ENCODE measurements at places on chromosomes 16 and 17.

- no peak for DNase-seq
These were observed 24.6 kb upstream of the SPNS2 start for GRCh38 chr17:4474093-4474492.

DNA sequence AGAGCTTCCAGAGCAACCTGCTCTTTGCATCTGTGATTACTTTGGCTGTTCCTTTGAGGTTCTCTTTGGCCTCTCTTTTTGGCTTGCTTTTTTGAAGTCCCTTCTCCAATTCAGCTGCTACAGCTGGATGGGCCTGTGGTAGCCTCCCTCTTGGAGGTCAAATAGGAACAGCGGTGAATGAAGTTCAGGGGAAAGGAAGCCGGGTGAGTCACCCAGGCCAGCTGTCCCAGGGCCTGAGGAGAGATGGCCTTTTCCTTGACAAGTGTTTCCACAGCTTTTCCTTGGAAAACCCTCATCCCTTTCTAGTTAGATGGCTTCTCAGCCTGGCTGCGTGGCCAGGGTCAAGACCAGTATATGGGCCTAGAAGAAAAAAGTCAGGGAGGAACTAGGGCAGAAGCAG lies 103.1 kb downstream of the STX8 start:
- DNase-seq = no peak

- DNase-seq = peak; percentile 14
These were observed at the start of gene DOC2A for GRCh38 chr16:30010844-30011713. Gene DOC2A (minus strand): TSS chr16:30011027. CDS start chr16:30010222, 805 bp downstream.

DNA sequence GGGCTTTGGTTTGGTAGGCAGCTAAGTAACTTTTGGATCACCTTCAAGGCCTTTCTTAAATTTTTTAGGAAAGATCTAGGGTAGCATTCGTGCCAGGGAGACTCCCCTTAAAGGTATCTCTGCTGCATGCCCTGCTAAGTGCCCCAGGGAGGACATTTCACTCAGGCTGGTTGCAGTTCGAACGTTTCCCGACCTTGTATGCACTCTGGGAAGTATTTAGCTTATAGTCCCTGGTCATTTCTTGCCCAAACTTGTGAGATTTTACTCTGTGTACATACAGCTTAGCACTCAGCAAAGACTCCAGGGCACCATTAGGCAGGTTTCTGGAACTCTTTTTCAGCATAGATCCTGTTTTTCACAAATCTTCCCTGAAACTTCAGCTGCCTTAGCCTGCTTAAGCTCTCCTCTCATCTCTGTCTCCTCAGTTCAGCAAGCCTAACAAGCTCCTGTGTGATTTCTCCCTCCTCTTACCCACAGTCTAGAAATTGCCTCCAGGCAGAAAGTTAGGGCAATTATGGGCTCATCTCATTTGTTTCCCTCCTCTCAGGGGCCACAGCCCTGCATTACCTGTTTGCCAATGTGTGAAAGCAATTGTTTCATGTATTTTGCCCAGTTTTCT lies 84.6 kb downstream of the MRTFB start:
- no peak for DNase-seq

- DNase-seq = no peak
These were observed 110.4 kb upstream of the PMFBP1 start for GRCh38 chr16:72282362-72282761.

DNA sequence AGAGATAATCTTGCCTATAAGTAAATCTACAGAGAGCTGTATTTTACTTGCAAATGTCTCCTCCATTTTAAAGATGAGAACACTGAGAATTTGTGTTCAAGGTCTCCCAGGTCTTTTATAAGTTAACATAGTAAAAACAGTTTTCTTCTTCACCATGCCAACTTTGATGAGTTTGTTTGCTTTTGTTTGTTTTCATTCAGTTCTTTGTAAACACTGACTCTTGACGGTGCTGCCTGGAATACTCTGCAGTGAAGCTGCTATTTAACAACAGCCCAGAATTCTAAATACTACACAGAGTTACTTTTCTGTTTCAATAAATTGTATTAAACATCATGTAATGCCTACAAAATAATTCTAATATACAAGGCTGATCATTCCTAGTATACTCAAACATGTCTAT lies 41.4 kb upstream of the PITPNM3 start:
- DNase-seq = no peak

DNA sequence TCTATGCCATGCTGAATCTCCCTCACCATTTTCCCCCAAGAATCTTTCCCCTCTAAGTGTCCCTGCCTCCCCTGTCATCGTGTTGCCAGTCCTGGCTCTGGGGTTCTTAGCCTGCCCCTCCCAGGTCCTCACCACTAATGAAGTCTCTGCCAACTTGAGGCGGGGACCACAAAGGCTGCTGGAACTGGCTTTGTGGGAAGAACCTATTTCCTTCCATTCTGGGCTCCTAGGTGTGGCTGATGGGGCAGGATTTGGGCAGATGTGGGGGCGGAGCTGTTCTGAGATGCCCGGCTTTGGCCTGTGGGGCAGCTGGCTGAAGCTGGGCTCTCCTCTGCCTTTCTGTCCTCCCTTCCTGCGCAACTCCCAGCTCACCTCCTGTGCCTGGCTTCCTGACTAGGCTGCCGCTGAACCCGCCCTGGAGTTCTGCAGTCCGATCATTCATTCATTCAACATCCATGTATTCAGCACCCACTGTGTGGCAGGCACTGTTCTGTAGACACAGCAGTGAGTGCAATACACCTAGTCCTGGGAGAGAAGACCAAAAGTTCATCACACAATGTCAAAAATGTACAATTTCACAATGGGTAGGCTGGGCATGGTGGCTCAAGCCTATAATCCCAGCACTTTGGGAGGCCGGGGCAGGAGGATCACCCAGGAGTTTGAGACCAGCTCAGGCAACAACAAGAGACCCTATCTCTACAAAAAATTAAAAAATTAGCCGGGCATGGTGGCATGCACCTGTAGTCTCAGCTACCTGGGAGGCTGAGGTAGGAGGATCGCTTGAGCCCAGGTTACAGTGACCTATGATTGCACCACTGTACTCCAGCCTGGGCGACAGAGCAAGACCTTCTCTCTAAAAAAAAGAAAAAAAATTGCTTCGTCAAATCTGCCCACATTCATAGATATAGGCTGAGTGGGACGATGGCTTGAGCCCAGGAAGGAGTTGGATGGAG lies 1.9 kb upstream of the SNN start:
- DNase-seq = no peak

DNA sequence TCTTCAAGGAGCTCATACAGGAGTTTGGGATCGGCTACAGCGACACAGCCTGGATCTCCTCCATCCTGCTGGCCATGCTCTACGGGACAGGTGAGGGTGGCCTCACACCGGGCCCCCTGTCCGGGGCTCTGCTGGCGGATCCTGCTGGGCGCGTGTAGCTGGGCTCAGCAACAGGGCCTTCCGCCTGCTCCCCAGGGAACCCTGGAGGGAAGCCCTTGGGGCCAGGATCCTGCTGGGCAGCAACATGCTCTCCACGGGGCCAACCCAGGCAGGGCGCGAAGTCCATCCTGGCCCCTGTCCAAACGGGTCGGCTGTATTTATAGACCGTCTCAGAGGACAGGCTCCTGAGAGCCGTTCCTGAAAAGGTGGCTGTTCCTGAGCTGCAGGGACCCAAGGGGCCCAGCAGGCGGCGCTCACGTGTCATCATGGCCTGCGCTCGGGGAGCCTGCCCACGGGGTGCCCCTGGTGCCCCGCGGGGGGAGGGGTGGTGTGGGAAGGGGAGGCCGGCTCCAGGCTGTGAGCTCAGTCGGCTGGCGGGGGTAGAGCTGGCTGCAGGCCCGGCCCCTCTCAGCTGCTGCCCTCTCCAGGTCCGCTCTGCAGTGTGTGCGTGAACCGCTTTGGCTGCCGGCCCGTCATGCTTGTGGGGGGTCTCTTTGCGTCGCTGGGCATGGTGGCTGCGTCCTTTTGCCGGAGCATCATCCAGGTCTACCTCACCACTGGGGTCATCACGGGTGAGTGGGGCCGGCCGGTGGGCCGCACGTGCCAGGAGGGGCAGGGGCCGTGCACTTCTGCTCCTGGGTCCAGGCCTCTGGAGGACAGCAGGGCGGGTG lies 7.5 kb downstream of the SLC16A3 start:
- DNase-seq = peak; percentile 64

DNA sequence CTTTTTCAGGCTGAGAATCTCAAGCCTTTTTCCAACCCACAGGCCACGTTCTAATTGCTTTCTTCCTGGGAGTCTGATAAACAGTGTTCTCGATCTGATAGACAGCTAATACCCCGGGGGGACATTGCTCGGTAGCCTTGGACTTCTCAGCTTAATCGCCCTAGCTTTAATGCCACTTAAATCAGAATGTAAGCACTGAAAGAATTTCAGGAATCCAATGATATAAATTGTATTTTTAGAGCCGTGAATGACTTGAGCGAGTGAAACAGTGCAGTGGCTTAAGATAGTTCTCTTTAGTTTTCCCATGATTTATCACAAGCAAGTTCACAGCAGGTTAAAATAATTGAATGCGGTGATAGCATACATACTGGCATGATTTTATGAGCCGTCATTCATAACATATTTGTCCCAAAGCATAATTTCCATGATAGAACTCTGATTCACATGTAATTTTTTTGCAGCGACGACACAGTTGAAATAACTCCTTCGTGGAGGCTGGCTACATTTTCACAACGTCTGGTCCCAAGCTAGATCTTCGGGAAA lies 116.1 kb upstream of the MYOCD start:
- DNase-seq = no peak

GRCh38 chr16:29820730-29821642 lies 724 bp downstream of the MVP start:
- DNase-seq = no peak

- peak; percentile 62 for DNase-seq
These were observed 27.1 kb upstream of the DBNDD1 start for GRCh38 chr16:90046122-90046970.

- DNase-seq = peak; percentile 10
These were observed at the start of gene TMEM92 for GRCh38 chr17:50274142-50274896. Gene TMEM92 (plus strand): TSS chr17:50274466. CDS start chr17:50274502, 36 bp downstream.

DNA sequence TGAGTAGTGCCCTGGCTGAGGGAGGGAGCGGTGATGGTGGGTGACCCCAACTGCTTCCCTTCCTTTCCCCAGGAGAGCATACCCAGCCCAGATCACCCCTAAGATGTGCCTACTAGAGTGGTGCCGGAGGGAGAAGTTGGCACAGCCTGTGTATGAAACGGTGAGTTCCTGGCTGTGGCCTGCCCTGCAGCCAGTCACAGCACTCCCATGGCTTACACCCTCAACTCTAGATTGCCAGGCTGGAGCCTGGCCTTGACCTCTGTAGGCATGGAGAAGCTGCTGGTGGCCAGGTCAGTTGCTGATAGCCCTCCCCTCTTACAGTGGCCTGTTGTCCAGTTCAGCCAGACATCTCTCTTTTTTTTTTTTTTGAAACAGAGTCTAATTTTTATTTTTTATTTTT lies 8.6 kb upstream of the NFATC3 start:
- DNase-seq = no peak

- DNase-seq = no peak
These were observed 235.5 kb downstream of the XYLT1 start for GRCh38 chr16:17235147-17235815.

DNA sequence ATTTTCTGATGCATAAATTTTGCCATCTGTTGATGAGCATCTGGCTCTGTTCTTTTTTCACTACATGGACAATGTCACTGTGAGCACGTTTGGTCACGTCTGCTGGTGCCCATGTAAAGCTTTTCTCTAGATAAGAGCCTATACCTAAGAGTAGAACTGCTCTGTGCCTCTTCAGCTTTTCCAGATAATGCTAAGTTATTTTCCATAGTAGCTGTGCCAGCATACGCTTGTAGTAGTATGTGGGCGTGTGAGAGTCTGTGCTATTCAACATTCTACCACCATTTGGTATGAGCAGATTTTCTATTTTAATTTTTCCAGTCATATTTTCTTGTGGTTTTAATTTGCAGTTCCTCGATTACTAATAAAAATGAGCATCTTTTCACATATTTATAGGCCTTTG lies 33.2 kb downstream of the VPS35L start:
- DNase-seq = no peak

DNA sequence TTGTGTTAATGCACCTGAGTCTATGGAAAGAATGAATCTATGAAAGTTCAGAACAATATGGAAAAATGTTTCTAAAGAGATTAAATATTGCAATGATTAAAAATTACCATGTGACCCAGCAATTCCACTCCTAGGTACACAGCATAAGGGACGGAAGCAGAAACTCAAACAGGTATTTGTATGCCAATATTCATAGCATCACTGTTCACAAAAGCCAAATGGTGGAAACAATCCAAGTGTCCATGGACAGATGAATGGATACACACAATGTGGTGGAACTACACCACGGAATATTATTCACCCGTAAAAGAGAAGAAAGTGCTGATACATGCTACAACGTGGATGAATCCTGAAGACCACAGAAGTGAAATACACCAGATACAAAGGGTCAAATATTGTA lies 37.7 kb downstream of the VPS53 start:
- DNase-seq = no peak

Measured in NCI-H1417 (cell line).